NCI-H774 (cell line): ENCODE measurements at places on chromosomes 4 and X.

GRCh38 chr4:6475492-6476020, 3.1 kb upstream of the PPP2R2C start:
- no peak for DNase-seq

DNA sequence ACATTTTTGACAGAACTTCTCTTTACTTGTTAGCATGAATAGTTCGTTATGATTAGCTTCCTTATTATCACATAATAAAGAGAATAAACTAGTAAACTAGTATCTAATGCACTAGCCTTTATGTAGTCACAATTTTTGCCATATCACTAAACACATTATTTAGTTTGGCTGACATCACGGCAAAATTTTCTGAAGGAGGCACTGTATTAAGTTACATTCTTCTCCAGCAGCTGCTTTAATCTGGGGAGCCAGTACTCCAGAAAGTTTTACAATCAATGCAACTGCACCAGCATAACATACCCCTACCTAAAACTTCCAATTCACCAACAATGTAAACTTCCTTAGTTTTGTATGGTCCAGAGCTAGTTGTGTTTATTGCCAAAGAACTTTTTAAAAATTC, 87.8 kb downstream of the FIP1L1 start:
- no peak for DNase-seq

GRCh38 chr4:22345678-22346077, 170.2 kb downstream of the ADGRA3 start:
- DNase-seq: no peak

- no peak for DNase-seq
Observed at GRCh38 chr4:184287697-184288255, 70.1 kb upstream of the ENPP6 start.

- DNase-seq: no peak
Observed at GRCh38 chr4:87555773-87556619, 26.8 kb upstream of the SPARCL1 start.

GRCh38 chrX:65451663-65452062, 82.9 kb downstream of the LAS1L start:
- DNase-seq: no peak

DNA sequence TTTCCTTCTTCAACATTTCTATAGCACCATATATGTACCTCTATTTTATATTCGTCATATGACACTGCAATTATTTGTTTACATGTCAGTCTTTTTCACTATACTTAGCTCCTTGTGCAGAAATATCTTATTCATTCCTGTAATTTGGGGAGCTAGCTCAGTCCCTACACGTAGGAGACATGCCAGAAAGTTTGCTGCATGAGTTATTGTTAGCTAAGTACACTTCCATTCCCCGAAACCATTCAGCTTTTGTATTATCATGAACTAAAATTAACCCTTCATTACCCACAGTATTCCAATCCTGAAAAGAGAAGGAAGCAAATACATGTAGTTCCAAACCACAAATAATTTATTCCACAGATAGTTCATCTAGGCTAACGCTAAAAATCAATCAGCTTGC, 10.2 kb downstream of the CBR4 start:
- DNase-seq: no peak

DNA sequence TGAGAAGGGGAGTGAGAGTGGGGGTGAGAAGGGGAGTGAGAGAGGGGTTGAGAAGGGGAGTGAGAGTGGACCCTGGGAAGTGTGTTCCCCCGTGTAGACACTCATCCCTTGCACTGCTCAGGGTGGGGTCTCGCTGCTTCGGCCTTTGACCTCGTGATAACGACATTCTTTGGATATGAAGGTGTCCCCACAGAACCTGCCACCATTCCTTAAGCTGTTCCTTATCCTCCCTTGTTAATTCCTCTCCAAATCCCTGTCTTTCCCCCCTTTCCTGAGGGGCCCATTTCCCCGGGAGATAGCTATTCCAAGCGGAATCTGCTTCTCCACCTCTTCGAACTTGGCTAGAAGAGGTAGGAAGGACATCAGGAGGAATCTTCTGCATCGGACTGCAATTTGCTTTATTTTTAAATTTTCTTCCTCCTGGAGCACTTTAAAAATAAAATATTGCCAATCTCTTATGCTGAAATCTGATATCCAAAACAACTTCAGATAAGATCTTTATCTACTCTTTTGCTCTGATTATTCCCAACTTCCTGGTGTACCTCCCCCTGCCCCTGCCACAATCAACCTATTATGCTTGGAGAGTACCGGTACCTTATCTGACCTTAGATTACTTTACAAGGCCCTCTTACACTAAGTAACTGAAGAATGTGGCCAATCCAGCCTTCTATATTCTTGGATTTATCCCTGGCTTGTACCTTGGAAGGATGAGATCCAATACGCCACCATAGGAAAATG, 15.6 kb downstream of the TRIML1 start:
- DNase-seq: no peak

GRCh38 chrX:129984111-129984958, 1.9 kb downstream of the BCORL1 start:
- peak; percentile 4 for DNase-seq

DNA sequence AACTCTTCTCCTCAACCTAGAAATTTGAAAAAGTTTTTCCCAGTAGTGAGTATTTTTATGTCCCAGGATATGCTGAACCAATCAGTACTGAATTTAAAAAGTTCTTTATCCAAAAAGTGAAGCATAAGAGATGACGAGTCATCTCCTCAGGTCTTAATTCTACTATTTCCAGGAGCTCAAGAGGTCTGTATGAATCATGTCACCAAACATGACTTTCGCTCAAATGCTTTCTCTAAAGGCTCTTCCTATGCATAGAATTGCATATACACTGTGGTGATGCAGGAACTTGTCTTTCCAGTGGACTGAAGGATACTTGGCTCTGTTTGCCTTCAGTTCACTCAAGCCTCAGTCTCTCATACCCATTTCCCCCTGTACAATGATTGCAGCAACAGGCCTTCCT, 36.1 kb downstream of the ZNF41 start:
- DNase-seq: no peak

- no peak for DNase-seq
Observed at GRCh38 chr4:56197387-56197786, 189.9 kb downstream of the AASDH start.

GRCh38 chrX:150225756-150226155, 137.4 kb upstream of the MAMLD1 start:
- DNase-seq: no peak

DNA sequence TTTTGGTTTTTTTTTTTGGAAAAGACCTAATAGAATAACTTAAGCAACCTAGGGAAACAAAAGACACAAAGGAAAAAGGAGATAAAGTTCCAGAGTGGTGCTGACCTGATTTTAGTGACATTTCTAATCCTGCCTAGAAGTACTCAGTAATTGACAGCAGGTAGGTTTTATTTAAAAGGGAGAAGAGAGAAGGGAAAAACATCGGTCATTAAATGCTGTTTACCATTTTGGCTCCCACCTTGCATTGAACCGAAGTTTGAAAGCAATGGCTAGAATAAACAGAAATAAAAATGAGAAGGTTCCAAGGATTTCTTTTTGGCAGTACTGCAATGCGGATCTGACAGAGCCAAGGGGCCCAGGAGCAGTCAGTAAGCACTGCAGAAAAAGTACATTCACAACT, 115.8 kb upstream of the MAOA start:
- no peak for DNase-seq

GRCh38 chr4:168618577-168619265, 121.9 kb downstream of the PALLD start:
- DNase-seq: no peak

GRCh38 chrX:44456685-44457084, 86.0 kb downstream of the FUNDC1 start:
- DNase-seq: no peak

GRCh38 chr4:2927696-2928075, 35.5 kb downstream of the NOP14 start:
- no peak for DNase-seq

DNA sequence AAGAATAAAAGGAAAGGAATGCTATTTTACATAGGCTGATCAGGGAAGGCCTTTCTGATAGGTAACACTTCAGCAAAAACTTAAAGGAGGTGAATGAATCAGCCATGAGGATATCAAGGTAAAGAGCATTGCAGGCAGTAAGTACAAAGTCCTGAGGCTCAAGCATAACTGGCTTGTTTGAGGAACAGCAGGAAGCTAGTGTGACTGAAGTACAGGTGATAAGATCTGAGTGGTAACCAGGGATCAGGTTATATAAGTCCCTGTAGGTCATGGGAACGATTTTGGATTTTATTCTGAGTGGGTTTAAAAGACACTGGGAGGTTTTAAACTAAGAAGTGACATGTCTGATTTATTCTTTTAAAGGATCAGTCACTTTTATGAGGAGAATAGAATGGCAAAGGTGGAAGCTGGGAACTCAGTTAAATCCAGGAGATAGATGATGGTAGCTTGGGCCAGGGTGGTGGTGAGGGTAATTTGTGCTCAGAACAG, 47.1 kb upstream of the THOC2 start:
- DNase-seq: no peak

DNA sequence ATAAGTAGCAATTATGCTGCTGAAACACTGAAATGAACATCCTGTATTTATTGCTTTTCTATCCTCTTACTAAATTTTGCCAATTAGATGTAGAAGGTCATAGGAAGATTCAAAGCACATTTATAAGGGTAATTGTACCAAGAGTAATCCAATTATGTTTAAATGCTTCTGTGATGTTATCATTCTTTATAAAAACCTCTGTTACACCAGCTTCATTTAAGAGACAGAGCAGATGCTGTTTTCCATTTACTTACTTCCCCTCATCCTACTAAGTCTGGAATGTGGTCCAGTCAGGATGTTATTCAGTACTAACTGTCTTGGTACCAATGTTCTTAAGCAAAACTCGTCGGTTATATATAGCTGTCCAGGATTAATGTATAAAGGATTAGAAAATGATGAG, 539.6 kb downstream of the PDHA2 start:
- DNase-seq: no peak

DNA sequence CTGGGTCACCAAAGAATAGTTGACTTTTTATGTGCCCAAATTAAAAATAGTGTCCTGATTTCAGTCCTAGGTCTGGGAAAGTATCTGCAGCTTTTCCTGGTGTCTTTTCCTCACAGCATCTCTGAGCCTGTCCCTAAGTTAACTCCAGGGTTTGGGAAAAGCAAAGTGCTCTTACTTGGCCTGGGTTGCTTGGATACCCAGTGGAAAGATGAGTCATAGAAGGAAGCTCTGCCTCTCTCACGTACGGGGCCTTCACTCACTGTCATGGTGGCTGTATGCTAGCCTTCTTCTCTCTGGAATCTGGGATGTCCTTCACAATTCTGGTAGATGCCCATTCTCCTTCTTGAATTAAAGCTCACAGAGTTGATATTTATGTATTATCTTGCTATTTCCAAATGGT, 607.3 kb downstream of the ANKRD50 start:
- DNase-seq: no peak

DNA sequence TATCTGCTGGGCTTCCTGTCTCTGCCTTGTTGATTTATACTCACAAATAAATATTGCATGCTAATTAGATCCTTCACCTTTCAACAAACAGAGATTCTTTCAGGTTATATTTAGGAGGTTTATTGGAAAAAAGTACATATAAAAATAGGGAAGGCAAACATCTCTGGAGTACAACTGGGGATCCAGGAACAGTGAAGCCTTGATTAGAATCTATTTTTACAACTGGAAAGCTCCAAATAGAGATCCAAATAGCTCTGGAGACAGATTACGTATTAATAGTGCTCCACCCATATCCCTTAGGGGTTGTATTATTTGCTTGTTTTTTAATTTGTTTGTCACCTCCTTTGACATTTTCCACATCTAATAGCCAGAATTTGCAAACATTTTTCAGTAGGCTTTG, 46.9 kb upstream of the MAP9 start:
- DNase-seq: no peak

- DNase-seq: peak; percentile 12
Observed at GRCh38 chr4:112327965-112328733, 31.0 kb downstream of the ALPK1 start.

GRCh38 chr4:87007528-87008446, 73.0 kb downstream of the AFF1 start:
- no peak for DNase-seq

- DNase-seq: no peak
Observed at GRCh38 chr4:25236971-25237370, 3.1 kb downstream of the PI4K2B start.

GRCh38 chrX:44874420-44875184, 1.6 kb downstream of the KDM6A start:
- DNase-seq: peak; percentile 5

GRCh38 chr4:65370709-65371108, 299.6 kb downstream of the EPHA5 start:
- no peak for DNase-seq

DNA sequence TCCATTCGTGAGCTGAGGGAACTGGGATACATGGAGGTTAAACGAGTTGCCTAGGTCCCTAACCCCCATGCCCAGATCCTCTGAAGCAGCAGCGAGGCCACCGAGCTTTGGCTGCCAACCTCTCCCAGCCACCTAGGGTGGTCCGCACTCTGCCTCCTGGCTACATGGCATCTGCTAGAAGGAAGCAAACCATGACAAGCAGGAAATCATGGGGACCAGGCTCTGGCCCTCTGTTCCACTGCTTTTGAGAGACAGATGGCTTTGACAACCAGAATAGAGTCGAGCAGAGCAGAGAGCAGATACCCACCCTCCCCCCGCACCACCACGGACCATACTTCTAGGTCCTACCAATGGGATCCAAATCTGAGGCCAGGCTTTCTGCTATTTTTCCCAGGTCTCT, 37.5 kb upstream of the NKRF start:
- no peak for DNase-seq

DNA sequence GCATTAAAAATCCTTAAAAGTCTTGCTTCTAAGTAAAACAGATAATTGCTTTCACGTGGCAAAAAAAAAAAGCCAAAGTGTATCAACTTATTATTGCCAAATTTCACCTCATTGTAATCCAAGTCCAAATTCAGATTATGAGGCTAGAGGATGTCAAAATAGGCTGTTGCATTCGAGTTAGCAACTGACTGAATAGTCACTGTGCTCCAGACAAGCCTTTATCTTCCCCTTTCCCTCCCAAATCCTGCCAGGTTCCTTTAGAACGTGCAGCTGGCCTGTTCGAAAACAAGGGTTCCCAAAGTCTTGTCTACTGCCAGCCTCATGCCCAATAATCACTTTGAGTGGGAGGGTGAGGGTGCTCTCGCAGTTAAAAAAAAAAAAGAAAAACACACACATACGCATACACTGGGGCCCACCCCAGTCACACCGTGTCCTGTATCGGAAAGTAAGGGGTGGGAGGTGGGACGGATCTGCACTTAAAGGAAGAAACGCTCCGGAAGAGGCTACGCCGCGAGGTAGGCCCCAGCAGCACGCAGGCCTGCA, 603 bp downstream of the MAD2L1 start:
- no peak for DNase-seq

- DNase-seq: no peak
Observed at GRCh38 chr4:25081866-25082471, 51.2 kb upstream of the LGI2 start.

DNA sequence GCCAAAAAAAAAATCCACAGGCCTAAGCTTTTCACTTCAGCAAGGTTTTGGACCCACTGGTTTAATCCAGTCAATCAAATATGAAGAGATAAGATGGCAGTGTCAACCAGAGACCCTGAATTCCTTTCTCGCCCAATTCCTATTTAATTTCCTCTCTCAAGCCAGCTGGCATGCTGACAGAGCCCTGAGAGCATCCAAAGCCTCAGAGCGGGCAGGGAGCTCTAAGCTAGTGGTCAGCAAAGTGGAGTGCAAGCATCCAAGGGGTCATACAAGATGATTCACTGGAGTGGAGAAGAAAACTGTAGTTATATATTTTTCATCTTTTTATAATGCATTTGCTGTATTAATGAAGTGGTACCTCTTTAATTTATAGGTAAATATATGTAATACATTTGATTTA, 37.8 kb upstream of the PRPS2 start:
- no peak for DNase-seq
